ENCODE measurements at places on chromosomes 11 and 22.
A peak's percentile ranks its signal among the peaks of the same experiment; 100 is the strongest.

DNA sequence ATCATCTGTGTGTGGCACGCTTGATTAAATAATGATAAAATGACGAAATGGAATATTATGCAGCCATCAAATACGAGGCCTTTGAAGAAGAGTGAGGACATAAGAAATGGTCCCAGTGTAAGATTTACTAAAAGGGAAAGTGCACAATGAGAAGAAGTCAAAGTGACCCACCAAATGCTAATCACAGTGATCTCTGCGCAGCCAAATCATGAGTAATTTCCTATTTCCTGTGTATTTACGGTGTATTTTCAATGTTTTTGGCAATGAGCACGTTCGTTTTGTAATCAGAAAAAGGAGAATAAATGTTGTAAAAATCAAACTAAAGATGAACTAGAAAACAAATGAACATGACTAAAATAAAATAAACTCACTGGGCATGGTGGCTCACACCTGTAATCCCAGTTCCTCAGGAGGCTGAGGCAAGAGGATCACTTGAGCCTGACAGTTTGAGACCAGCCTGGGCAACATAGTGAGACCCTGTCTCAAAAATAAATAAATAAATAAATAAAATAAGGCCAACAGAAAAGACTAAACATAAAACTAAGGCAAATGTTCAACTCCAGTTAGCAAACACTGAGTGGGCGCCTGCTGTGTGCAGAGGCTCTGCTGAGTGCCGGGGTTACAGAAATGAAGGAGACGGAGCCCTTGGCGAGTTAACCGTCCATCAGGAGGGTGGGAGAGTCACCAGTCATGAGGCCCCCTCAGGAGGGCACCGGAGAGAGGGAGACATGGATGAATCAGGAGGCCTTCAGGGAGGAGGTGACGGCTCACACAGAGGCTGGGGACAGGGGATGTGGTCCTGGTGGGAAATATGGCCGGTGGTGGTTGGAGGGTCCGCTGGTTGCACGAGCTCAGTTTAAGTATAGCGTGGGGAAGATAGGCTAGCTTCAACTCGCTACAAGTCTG, 26.0 kb upstream of the CBX7 start:
- DNase-seq = no peak

- DNase-seq = no peak
Measured at GRCh38 chr11:75627906-75628668, 40.8 kb downstream of the MAP6 start.

DNA sequence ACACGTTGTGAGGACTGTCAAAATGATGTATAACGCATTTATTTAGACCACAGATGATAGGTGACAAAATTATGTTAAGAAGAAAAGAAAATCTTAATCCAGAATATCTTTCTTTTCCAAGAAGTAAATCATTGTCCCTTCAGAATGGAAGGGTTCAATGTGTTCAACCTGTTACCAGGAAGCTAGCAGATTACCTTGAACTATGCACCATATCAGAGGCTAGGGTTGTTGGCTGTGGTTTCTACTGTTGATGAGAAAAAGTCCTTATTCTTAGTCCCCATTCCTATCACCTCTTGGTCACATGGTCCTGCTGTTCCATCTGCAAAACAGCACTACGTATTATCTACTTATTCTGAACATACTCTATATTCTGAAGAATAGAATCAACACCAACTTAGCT, 339.5 kb upstream of the CADM1 start:
- DNase-seq = no peak

DNA sequence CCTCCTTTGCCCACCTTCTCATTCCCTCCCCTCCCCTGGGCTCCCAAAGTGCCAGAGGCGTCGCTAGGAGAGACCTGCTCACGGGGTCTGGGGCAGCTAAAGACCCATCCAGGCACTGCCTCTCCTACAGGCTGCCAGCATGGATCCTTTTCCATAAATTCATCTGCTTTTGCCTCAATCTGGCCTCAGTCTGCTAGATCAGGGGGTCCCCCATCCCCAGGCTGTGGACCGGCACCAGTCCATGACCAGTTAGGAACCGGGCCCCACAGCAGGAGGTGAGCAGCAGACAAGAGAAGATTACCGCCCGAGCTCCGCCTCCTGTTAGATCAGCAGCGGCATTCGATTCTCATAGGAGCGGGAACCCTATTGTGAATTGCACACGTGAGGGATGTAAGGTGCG, 12.3 kb downstream of the LTO1 start:
- no peak for DNase-seq

GRCh38 chr11:72848846-72849466, 34.7 kb downstream of the ATG16L2 start:
- no peak for DNase-seq

- DNase-seq = peak; percentile 26
Measured at GRCh38 chr11:22879630-22880029, 19.4 kb upstream of the CCDC179 start.
